ENCODE measurements at places on chromosomes 12 and 14. TPM values are rescaled to one million over a fixed set of nuclear protein-coding genes. Genes with fewer than 3 reads are reported as not detected.

CACNA1C gene
- total RNA-seq: 0.22 TPM

FGF23 gene
- not detected for total RNA-seq

TAS2R30 gene
- 2.4 TPM for total RNA-seq

MYO1H gene
- total RNA-seq: not detected

PTPN6 gene
- total RNA-seq: 394 TPM

MYL2 gene
- not detected for total RNA-seq

PIGH gene
- 18.6 TPM for total RNA-seq

BAG5 gene
- 31.4 TPM for total RNA-seq

SYT1 gene
- not detected for total RNA-seq

PROX2 gene
- not detected for total RNA-seq

ABHD4 gene
- 14.6 TPM for total RNA-seq

NUDT14 gene
- 39.1 TPM for total RNA-seq

Data from activated naive CD4-positive, alpha-beta T cell treated with anti-CD3 and anti-CD28 coated beads, Interleukin-2, amount 10 ng/mL, durations not matched to agents 5 hours and 36 hours (primary cell).